ENCODE measurements at places on chromosomes 1 and 21.

DNA sequence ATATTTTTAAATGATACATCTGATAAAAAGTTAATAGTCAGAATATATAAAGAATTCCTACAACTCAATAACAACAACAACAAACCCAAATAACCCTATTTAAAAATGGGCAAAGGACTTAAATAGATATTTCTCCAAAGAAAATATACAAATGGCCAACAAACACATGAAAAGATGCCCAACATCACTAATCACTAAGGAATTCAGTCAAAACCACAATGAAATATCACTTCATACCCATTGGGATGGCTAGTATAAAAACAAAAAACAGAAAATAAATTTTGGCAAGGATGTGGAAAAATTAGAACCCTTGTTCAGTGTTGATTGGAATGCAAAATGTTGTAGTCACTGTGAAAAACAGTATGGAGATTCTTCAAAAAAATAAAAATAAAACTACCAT lies 184.8 kb upstream of the RAB4A start:
- no peak for DNase-seq

GRCh38 chr1:156767879-156768604 lies 707 bp downstream of the PRCC start:
- DNase-seq: no peak

DNA sequence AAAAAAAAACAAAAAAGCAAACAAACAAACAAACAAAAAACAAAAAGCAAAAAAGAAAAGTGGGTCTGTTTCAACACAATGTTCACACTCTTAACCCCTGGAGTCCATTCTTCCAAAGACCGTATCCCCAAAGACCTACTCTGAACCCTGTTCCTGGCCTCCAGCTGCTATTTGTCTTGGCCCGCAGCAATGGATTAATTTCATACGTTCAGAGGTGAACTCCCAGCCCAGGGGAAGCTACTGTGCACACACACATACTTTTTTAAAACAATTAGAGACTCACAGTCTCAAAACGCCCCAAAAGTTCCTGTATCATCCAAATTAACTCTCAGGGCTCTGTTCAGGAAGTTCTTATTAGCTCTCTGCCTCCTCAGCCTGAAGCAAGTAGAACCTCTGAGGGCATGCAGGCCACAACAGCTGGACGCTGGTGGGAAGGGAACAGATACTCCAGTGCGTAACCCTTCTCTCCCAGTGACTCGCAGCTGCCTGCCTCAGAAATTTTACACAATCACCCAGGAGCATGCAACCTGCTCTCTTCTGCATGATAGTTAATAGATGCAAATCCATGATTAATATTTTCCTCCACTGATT lies 395.4 kb downstream of the RRAGC start:
- no peak for DNase-seq

DNA sequence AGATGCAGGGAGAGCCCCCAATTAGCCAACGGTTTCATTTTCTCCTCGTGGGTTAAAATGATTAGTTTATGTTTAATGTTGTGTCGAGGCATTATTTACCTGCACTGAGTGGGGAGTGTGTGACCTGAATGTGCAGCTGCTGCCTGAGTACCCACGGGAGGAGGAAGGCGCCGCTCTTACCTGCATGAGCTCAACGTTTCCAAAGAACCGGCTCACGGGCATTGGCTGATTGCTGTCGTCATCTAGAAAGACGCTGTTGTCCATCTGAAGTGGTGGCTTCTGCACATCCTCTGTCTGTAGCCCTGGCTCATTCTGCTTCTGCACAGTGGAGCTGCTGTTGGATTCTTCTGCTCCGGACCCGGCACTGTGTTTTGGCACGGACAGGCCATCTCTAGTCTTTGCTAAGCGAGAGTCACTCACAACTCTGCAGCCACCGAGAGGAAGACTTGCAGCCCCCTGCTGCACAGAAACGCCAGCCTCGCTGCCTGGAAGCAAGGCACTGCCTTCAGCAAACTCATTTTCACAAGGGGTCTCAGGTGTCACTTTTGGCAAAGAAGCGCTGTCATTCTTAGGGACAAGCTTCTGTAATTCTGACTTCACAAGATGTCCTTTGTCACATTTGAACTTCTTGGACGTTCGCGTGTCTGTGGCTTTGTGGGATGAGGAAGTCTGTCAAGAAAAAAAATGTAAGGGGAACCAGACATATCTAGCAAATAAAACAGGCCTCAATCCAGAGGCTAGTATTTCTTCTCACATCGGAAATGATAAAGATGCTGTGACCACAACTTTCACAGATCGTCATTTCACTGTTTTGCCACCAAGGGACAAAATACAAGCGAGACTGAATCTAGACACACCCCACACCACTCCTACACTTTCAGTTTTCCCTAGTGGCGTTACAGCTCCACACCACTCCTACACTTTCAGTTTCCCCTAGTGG lies 9.4 kb downstream of the C1orf174 start:
- DNase-seq: no peak

GRCh38 chr21:14092834-14093560 lies 117.8 kb downstream of the LIPI start:
- no peak for DNase-seq

- no peak for DNase-seq
Measured at GRCh38 chr21:45768740-45769048, 125.2 kb downstream of the PCBP3 start.

GRCh38 chr1:185401019-185401418 lies 84.0 kb upstream of the IVNS1ABP start:
- DNase-seq: peak; percentile 90

DNA sequence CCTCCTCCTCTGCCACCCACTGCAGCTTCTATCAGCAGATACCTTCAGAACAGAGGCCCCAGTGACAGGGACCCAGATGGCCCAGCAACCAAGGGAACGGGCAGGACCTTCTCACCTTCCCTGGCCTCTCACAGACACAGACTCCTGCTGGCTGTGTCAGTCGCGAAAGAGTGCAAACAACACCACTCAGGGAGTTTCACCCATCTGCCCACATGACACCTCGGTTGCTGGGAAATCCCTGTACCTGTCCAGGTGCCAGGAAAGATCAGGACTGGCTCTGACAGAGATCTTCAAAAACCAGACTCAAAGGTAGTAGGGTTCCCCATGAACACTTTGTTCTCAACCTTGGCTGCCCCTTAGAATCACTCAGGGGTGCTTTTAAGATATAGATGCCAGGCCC lies 83.5 kb upstream of the HIVEP3 start:
- DNase-seq: no peak

DNA sequence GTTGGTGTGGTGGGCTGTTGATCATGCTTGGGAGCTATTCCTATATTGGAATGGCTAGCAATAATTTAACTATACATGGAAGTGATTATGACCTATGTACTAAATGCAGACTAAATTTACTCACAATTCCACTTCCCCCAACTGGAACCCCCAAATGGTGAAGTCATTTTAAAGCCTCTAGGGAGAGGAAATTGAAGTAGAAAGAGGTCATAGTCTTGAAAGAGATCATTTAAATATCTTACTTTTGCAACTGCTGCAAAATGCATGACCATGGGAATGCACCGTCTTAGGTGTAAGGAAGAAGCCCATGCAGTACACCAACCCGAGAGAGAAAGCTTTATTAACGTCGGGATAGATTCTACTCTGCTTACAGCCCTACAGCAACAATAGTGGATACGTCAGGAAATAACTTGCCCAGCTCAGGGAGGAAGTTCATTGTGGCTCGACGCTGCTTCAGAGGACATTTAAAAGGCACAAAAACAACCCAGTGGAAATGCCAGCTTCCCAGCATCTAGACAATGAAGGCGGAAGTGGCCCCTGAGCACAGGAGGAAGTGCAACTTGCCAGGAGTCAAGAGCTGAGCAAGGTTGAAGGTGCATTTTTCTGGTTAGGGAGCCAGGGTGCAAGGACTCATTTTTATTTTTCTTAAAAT lies 26.5 kb downstream of the CYYR1 start:
- no peak for DNase-seq

DNA sequence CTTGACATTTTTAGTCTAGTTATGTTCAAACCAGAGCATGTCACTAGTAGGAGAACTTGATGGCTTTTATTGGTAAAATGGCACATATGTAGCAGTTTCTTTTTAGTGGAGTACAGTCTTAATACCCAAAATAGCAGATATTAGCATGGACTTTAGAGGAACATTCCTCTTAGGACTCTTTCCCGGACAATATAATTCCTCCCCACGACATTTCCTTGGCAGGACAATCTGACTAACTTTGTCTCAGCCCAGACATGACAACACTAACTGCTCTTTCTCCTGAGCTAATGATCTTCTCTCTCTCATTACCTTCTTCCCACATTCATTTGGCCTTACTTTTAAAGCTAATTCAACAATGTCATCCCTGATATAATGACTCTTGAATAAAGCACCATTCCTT lies 62.5 kb downstream of the ADAMTS1 start:
- no peak for DNase-seq

- no peak for DNase-seq
Measured at GRCh38 chr1:56573311-56573710, 6.1 kb downstream of the PLPP3 start.

DNA sequence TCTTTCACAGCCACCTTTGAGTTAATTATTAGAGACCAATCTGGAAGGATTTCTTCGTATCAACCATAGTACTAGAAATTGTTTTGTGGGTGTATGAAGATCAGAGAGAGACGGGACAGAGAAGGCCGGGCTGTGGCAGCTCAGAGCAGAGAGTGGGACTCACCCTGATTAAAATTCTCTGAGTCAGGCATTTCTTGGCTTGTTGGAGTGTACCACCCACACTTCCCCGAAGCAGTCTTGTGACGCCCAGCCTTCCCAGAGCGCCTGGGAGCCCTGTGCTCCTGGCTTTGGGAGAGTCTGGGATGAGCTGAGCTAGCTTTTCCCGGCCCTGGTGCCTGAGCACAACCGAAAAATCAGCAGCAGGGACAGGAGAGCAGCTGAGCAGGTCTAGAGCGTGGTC lies 19.4 kb downstream of the PLEKHM2 start:
- peak; percentile 83 for DNase-seq

DNA sequence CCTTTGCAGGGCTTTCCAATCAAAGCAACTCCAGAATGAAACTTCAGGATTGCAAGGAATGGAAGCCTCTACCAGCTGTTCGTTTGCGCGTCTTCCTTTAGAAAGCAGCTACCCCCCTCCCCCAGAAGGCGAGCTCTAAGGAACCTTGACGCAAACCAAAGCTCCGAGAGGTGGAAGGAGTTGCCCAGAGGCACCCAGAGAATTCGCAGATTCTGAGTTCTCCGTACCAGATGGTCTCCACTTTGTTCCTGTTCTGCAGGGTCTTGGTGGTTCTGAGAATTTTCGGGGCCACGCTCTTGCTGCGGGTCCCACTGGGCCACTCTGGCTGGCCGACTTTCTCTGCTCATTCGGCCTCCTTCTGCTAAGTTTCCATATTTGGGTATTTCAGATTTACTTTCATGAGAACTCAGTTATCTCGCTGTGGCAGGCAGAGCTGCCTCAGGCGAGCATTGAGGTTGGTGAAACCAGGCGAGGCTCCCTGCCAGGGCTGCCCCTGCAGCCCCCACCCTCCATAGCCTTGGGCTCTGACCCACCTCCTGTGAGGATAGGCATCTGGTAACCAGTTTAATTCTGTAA lies 801 bp downstream of the TRAF5 start:
- DNase-seq: peak; percentile 58

DNA sequence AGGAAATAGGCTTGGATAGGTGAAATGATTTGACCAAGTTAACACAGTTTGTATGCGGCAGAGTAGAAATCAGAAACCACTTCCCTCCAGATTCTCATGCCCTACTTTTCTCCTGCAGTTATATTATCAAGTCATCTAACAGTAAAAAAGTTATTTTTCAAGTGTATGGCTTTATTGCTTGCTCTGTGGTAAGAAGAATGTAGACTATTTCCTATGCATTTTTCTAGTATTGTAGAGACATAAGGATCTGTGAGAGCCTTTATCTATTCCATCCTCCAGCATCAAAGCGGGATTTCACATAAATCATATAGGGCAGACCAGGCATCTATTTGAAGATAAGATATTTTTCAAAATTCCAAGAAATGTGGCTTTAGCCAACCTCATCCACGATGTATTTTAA lies 208.5 kb downstream of the TTLL7 start:
- DNase-seq: no peak

- DNase-seq: no peak
Measured at GRCh38 chr1:206897175-206897574, at the start of gene IL24. IL24 (plus strand) TSS chr1:206897443; CDS start chr1:206897833, 390 bp downstream.

- DNase-seq: no peak
Measured at GRCh38 chr21:45258466-45258865, 29.2 kb downstream of the POFUT2 start.

DNA sequence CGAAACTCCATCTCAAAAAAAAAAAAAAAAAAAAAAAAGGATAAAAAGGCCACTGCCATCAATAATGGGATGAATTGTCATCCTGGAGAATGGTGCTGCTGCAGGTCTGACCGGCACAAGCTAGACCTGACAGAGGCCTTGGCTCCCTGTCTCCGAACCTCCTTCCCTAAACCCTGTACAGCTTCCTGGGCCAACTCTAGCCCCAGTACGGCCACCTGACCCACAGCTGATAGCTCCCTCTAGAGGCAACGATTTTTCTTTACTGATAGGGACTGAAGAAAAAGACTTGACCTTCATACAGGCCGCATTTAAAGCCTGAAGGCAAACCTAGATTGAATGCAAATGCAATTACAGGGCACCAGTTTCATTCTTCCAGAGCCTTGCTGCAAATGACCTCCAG lies 30.7 kb downstream of the NOL9 start:
- no peak for DNase-seq

DNA sequence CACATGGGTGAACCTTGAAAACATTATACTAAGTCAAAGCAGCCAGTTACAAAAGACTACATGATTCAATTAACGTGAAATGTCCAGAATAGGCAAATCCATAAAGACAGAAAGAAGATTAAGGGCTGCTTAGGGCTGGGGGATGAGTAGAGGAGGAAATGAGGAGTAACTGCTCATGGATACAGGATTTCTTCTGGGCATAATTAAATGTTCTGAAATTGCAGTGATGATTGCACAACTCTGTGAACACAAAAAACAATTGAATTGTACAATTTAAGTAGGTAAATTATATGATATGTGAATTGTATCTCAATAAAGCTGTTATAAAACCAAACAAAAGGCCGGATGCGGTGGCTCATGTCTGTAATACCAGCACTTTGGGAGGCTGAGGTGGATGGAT lies 52.2 kb downstream of the RERE start:
- no peak for DNase-seq

- no peak for DNase-seq
Measured at GRCh38 chr1:51238034-51238403, 1.9 kb downstream of the RNF11 start.

- no peak for DNase-seq
Measured at GRCh38 chr1:240426051-240426450, 185.9 kb downstream of the GREM2 start.

GRCh38 chr1:51976846-51977602 lies 13.5 kb downstream of the RAB3B start:
- DNase-seq: no peak

GRCh38 chr21:32484706-32485380 lies 72.3 kb downstream of the EVA1C start:
- DNase-seq: no peak

- no peak for DNase-seq
Measured at GRCh38 chr1:31570906-31571305, 5.4 kb upstream of the TINAGL1 start.

- DNase-seq: peak; percentile 94
Measured at GRCh38 chr21:45140346-45140940, 66.1 kb downstream of the ADARB1 start.

Measured in brain microvascular endothelial cell (primary cell).